ENCODE measurements at places on chromosomes 7 and 10.

DNA sequence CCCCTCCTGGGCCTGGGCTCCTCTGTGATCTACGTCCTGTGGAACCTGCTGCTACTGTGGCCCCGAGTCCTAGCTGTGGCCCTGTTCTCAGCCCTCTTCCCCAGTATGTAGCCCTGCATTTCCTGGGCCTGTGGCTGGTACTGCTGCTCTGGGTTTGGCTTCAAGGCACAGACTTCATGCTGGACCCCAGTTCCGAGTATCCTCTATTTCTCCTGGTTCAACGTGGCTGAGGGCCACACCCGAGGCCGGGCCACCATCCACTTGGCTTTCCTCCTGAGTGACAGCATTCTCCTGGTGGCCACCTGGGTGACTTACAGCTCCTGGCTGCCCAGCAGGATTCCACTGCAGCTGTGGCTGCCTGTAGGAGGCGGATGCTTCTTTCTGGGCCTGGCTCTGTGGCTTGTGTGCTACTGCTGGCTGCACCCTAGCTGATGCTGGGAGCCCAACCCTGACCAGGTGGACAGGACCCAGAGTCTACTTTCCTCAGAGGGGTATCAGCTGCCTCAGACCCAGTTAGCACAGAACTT lies 37.8 kb upstream of the MMD2 start:
- no peak for DNase-seq

DNA sequence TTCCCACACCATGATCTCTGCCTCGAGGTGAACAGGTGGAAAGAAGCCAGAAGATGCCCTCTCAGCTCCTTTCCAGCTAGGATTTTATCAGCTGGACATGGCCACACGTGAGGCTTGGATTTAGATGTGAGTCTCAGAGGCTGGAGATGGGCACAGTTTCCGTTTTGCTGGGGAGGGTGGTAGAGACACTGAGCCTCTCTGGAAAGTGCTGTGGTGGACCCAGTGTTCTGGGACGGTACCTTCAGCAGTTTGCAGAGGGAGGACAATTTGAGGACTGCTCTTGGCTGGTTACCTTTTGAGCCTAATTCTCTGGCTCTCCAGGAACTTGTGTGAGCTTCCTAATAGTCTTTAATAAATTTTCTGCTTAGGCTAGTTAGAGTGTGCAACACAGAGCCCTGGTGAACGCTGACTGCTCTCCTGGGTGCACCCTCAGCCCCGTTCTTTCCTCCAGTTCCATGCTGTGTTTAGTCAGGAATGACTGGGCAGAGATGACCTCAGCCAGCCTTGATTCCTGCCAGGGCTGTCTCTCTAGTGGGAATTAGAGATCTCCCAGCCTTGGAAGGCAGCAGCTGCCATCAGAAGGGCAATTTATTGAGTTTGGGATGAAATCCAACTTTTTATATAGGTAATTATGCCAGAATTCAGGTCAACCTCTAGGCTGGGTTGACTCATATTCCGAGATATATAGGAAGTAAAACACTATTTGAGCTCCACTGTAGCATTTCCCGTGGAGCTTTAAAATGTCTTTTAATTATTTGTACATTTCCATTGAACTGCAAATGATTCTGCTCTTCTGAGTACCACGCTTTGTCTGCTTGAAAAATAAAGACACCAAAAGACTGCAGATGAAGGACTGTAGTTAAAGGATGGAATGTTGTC lies 103.9 kb downstream of the GATA3 start:
- peak; percentile 51 for DNase-seq

DNA sequence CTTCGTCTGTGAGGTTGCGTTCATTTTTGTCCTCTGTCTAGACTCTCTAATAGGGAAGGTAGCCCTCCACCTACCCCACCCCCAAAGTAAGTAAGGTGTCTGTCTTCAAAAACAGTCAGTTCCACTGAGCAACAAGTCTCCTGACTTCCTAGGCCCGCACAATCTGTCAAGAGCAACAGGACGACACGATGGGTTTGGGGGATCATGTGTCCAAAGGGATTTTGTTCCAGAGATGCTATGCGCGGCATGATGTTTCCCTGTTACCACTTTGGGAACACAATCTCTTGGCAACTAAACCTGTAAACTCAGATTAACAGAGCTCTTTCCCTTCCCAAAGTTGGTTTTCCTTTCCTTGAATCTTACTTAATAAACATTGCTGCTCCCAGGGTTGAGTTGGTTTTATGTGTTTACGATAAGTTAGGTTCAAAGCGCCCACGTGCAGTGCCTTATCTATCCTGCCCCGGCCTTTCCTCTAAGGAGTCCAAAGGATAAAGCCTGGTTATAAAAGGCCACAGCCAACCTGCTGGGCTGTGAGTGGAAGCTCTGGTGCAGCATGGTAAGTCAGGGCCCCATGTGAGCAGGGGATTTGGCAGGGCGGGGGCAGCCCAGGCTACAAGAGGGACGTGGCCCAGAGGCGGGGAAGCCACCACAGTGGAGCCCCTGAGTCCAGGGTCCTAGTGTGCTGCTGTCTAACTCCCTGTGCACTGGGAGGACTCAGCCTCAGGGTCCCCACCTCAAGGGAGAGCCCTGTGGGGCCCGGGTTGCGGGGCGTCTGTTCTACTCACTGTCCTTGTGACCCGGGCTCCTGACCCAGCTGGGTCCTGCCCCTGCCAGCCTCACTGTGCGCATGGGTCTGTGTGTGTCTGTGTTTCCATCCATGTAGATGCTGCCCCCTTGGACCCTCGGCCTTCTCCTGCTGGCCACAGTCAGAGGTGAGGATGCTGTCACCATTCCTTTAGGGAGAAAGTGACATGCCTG lies at the start of gene PNLIPRP2:
TSS of gene PNLIPRP2 (plus strand) at position 531 of the 978 bp plus-strand sequence.
- no peak for DNase-seq

DNA sequence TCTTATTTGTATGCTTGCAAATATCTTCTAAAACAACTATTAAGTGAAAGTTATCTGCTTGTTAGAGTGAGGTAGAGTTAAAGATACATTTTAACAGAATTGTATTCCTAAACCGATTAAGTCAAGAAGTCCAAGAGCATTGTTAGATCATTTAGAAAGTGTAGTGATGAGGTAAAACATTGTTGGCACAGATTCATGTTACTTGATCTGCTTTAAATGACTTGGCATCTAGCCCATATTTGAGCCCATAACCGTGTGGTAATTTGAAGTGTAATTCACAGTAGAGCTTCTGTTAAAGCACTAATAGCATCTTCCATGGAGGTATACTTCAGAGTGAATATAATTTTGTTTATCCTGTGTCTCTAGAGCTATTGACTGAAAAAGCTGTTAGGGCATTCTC lies 62.1 kb downstream of the PTEN start:
- peak; percentile 44 for DNase-seq
